Caudate nucleus (tissue), 63 donors: ENCODE measurements at places on chromosomes 13 and 19.

GRCh38 chr13:36712770-36713169 is 39.0 kb downstream of the SERTM1 start:
- DNase-seq = no peak

DNA sequence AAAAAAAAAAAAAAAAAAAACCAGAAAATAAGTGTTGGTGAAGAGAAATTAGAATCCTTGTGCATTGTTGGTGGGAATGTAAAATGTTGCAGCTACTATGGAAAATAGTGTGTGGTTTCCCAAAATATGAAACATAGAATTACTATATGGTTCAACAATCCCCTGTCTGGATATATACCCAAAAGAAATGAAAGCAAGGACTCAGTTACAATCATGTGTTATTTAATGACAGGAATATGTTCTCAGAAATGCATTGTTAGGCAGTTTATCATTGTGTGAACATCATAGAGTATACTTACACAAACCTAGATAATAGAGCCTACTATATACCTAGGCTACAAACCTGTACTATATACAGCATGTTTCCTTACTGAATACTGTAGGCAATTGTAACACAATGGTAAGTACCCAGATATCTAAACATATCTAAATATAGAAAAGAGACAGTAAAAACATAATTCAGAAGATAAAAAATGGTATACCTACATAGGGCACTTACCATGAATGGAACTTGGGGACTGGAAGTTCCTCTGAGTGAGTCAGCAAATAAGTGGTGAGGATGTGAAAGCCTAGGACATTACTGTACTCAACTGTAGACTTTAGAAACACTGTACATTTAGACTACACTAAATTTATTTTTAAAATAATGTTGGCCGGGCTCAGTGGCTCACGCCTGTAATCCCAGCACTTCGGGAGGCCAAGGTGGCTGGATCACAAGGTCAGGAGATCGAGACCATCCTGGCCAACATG is 25.7 kb upstream of the SLC7A1 start:
- DNase-seq = no peak

DNA sequence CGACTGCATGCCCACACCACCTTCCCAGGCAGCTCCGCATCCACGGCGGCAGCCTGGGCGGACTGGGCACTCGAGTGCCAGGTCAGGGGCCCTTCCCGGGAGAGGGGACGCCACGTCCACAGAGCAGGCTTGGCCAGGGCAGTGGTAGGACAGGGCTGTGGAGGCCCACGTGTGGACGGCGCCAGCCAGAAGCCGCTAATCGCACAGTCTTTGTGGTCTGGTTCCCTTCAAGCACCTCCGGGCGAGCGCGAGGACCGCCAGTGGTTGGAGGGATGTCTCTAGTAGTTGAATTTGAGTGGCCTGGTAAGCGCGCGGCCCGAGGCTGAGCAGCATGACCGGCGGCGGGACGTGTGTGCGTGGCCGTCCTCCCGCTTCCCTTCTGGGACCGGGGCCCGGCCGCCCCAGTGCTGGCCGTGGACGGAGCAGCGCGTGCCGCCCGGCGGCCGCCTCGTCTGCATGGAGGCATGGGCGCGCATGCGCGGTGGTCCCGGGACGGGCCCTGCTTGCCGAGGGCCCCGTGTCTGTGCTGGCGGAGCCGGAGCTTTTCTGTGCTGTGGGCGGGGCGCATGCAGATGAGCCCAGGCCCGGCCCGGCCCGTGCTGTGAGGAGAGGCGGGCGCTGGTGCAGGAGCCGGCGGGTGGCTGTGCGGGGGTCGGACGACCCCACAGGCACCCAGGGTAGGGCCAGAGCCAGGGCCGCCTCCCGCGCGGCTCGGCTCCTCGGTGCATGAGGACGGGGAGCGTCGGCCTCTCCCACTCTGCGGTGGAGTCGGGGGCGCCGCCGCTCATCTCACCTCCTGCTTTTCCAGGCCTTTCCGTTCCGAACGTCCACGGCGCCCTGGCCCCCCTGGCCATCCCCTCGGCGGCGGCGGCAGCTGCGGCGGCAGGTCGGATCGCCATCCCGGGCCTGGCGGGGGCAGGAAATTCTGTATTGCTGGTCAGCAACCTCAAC is 8.6 kb downstream of the PTBP1 start:
- no peak for DNase-seq

DNA sequence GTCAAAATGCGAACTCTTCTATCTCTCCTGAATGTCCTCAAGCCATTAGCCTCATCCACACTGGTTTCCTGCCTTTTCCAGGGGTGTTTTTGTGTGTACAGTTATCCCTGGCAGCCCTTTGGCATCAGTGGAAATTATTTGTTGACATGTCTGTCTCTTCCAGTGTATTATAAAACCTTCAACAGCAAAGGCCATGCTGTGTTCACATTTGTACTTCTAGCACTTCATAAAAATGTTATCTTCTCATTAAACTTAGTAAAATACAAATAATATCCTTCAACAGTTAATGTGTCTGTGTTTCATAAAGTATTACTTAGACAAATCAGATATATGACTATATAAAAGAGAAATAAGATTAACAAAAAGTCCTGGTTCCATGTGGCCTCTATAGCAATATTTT is 359.5 kb upstream of the ARGLU1 start:
- DNase-seq = no peak

DNA sequence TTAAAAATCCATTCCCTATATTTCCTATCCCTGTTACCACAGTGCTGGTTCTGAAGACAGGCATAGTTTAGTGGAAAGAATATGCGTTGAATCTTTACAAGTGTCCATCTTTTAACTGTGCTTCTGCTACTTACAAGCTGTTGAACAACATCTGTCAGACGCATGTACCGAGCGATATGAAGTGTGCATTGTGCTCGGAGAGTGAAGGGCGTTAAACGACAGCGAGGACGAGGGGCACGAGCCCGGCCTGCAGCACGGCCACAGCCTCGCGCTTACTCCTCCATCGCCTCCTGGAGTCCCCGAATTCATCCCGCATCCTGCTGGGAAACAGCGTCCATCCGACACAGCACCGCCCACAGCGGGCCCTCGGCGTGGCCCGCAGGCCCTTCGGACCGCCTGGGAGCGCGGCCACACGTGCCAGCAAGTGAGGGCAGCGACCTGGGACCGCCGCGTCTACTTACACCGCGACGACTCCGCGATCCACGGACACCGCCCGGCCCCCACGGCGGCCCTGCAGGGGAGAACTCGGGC is 514 bp downstream of the PCID2 start:
- DNase-seq = no peak

DNA sequence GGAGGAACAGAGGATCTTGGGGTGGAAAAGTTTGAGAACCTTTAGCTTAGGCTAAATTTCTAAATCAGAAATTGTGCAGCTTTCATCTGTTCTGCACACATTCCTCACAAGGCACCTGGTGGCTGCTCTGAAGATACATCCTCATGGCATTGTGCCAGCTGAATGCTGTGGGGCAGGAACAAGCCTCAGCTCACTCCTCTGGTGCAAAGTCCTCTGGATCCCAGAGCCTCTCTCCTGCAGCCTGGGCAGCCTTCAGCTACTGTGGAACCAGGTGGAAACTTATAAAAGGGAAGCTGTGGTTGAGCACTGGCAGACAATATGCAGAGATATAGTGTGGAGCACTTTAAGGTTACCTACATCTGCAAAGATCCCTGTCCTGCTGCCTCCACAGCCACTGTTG is 72.3 kb downstream of the KCTD12 start:
- no peak for DNase-seq

DNA sequence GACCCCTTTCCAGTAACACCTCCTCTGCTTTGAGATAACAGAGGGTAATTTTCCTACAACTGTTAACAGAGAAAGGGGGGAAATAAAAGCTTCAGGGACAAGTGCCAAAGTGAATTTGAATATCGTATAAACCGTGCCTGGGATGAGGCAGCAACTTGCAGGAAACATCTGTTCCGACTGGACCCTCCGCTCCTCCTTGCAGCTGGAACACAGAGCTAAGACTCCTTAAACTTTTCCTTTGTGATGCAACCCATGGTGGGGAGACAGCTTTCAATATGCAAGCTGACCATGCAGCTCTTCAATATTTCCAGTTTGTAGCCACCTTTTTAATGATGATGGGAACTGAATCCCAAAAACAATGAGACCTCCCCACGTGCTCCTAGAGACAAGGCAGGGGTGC is 432.6 kb downstream of the ZNF536 start:
- DNase-seq = no peak

- DNase-seq = no peak
These were observed 14.3 kb upstream of the FKRP start for GRCh38 chr19:46731584-46731983.

GRCh38 chr13:33776239-33776881 is 41.6 kb upstream of the RFC3 start:
- DNase-seq = no peak

DNA sequence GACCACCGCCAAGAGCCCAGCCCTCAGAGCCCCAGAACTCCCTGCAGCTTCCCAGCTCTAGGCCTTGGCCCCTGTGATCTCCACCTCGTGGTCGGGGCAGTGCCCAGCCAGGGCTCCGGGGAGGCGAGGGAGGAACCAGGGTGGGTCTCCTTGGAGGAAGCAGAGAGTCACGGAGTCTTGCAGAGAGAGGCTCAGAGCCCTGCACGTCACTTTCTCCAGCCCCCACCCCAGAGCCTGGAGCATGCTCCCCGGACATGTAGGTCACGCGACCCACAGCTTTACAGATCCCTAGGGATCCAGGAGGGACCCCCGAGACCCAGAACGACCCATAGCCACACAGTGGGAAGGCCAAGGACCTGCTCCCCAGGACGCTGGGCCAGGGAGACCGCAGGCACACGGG is 11.9 kb downstream of the GADD45B start:
- no peak for DNase-seq

- no peak for DNase-seq
These were observed 15.2 kb downstream of the TNNT1 start for GRCh38 chr19:55133639-55134444.

DNA sequence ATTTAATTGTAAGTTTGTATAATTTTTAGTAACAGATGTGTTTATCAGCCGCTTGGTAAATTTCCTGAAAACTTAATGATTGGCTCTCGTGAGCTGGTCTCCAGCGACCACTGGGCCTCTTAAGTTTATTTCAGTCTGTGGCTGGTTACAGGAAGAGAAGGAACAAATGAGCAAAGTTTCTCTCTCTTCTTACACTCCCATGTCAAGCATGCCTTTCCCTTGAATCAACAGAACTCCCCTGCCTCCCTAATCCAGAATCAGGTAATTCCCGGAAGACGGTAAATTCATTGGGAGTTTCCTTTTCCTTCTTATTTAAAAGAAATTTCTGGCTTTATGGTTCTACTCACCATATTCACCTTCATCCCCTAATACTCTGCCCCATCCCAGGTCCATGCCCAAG is 52.5 kb upstream of the POMP start:
- DNase-seq = no peak

- DNase-seq = no peak
These were observed 142.0 kb downstream of the ZNF737 start for GRCh38 chr19:20423381-20424197.

DNA sequence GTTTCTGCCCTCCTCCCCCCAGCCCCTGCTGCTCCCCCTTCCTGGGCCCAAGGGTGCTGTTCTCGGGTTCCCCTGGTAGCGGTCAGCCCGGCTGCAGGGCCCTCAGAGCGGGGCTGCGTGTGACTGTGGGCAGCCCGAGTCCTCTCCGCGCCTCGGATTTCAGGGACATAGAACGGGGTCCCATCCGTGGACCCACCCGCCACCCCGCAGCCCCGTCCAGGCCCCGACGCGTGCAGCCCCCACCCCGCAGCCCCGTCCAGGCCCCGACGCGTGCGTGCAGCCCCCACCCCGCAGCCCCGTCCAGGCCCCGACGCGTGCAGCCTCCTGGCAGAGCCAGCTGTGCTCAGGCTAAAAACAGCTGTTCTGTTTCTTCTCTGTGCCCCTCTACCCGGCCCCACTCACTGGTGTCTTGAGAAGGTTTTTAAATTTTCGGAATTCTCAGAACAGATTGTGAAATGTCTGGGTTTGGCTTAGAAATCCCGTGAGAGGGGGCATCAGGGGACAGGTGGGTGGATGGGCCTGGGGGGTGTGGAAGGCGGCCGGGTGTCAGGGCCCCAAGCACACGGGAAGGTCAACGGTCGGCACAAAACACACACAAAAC is 5.5 kb upstream of the PRTN3 start:
- no peak for DNase-seq

DNA sequence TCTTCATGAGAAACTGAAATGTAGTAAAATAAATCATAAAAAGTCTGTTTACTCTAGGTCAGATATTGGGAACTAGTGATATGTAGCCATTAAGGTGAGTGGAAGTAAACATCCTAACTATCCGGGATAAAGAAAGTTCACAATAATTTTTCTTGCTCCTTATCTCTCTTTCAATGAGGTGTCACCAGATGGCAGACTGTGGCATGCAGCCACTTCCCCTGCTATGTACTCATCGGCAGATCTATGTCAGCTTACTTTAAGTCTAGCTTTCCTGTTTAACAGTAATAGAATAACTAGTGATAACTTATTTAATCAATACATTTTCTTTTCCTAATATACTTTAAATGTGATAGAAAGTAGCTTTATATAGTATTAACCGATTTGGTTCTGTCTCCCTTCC is 181.9 kb downstream of the NDFIP2 start:
- no peak for DNase-seq

DNA sequence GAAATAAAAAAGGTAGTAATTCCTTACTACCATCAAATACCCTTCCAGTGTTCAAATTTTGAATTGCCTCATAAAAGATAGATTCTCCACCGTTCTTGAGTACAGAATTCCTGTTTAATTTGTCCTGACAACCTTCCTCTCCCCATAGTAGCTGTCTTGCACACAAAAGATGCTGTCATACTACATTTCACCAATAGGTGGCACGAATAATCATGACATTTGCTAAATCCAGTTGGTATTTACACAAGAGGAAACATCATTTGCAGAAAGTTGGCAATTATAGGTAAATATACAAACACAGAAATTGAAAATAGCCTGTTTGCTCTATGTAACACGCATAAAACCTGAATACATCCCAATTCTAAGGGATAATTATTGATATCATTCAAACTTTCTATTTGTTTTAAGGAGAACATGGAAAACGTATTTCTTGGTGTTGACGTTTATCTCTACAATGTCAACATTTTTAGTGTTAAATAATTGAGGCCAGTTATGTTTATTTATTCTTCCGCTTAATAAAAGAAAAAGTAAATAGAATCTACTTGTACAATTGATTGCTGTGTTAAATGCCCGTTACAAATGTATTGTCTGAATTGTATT is 58.3 kb upstream of the CLDN10 start:
- no peak for DNase-seq

DNA sequence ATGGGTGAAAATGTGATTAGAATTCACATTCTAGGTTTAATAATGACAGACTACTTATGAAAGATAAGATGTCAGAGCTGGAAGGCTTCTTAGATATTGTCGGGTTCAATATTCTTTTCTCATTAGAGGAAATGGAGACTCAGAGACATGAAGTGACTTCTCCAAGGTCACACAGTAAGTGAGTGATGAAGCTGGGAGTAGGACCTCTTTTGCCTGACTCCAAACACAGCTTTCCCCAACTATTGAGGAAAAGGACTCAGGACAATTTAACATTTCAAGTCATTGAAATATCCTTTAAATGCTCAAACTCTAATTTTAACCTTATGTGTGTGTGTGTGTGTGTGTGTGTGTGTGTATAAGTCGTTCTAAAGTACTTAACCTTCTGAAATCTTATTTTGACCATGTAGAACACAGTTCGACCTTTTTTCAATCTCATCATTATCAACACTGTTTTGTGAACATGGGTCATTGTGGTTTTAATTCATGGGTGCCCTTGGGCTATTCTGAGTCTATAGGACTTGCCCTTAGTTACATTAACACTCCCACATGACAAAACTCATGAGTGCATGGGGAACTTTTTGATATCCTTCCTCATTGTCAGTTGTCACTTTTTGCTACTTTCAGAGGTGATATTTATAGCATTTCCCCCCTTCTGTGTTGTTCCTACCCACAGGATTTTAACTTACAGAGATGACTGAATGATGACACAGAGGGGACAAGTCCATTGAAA is 53.0 kb downstream of the LRCH1 start:
- no peak for DNase-seq

- DNase-seq = no peak
These were observed 1.9 kb downstream of the MRPS12 start for GRCh38 chr19:38932425-38933179.
